Suprapubic skin (tissue), 4 donors: ENCODE measurements at places on chromosomes 4 and X. TPM values are rescaled to one million over a fixed set of nuclear protein-coding genes. Genes with fewer than 3 reads are reported as not detected.

DNA sequence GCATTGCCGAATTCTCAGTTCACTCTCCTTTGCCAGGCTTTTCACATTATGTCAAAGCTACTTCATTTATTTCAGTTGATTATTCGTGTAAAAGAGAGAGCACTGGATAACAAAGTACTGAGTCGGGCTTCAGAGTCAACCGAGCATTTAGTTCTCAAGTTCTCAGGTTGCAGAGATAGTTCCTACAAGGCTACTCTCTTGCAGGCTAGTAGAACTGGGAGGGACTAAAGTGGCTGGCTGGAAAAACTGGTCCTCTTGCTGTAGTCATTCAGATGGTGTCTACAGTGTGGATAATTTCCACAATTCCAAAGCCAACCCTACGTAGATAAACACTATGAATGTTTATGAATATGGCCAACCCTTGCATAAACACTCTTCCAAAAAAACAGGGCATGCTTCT, 4.6 kb upstream of the CCNG2 start:
- peaks cover 22% of the 10 kb centered on the region for H3K4me1 ChIP-seq
- no peak overlapping the region for H3K4me3 ChIP-seq

- peak overlapping the region; percentile 20 for H3K27ac ChIP-seq
- H3K27me3 ChIP-seq: no peaks in the 10 kb centered on the region
- no peak for DNase-seq
- no peaks in the 10 kb centered on the region for H3K4me1 ChIP-seq
- H3K36me3 ChIP-seq: no peaks in the 10 kb centered on the region
Measured at GRCh38 chr4:79472693-79473438, 64.8 kb upstream of the GK2 start.

DNA sequence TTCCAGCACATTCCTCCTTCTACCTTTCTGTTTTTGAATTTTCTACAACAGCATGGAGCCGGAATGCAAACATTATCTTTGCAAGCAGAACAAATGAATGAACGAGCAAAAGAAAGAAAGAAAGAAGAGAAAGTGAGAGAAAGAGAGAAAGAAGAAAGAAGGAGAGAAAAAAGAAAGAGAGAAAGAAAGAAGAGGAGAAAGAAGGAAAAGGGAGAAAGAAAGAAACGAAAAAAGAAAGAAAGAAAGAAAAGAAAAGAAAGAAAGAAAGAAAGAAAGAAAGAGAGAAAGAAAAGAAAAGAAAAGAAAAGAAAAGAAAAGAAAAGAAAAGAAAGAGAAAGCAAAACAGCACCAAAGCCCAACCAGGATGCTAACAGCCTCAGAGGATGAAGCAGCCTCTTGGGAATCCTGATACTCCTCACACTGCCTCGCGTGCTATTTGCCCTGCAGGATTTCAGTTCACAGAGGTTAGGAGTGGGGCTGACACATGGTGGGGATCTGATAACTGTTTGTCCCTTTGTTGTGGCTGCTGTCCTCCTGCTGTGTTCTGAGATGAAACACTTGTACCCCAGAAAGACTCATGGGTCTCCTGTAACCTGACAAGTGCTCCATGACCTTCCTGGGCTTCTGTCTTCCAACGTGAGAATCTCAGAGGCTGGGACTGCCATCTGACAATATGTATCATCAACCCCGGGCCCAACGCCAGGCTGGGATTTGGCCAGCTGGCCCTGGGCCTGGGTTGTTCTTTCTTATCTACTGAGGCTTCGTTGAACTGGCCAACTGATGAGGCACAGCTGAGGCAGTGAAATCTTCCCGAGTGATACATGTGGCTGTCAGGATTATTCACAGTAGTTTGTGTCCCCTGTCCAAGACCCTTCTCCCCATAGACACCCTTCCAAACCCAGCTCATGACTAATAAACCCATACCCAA, 61.0 kb downstream of the SEPSECS start:
- H3K36me3 ChIP-seq: no peaks in the 10 kb centered on the region
- no peak for DNase-seq
- no peak overlapping the region for H3K4me3 ChIP-seq
- H3K27me3 ChIP-seq: peaks cover 4% of the 10 kb centered on the region
- H3K4me1 ChIP-seq: peaks cover 10% of the 10 kb centered on the region

The P2RY4 gene
- 5.2 TPM for total RNA-seq

The NWD2 gene
- total RNA-seq: 2.1 TPM
